ENCODE measurements at places on chromosomes 5 and 9.
A peak's percentile ranks its signal among the peaks of the same experiment; 100 is the strongest.

DNA sequence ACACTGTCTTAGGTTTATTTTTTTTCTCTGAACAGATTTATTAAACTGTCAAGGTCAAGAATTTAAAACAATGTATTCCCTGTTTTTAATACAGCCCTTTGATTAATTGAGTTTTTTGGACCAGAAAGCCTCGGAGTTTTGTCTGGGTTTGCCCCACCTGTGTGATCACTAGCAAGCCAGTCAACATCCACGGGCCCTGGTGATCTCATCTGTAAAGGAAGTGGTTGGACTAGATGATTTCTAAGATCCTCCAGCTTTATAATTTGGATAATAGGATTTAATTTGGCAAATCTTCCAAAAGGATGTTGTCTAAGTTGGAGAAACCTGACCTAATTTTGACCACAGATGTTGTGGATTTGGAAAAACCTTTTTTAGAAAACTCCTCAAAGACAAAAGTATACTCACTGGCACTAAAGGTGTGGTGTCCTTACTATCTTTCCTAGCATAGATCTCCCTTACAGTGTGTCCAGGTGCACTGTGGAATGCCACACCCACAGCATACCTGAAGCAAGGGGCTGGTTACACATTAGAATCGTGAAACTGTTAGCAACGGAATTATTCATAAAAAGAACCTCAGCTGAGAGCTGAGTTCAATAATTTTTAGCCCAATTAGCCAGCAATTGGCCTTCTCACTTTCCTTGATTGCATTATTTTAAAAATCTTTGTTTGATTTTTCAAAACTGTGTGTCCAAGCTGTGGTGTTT lies 195.6 kb upstream of the ELL2 start:
- no peak for DNase-seq

GRCh38 chr5:167939686-167940085 lies 351.8 kb upstream of the WWC1 start:
- DNase-seq: no peak

GRCh38 chr9:126146254-126147145 lies 180.1 kb upstream of the MVB12B start:
- peak; percentile 9 for DNase-seq

DNA sequence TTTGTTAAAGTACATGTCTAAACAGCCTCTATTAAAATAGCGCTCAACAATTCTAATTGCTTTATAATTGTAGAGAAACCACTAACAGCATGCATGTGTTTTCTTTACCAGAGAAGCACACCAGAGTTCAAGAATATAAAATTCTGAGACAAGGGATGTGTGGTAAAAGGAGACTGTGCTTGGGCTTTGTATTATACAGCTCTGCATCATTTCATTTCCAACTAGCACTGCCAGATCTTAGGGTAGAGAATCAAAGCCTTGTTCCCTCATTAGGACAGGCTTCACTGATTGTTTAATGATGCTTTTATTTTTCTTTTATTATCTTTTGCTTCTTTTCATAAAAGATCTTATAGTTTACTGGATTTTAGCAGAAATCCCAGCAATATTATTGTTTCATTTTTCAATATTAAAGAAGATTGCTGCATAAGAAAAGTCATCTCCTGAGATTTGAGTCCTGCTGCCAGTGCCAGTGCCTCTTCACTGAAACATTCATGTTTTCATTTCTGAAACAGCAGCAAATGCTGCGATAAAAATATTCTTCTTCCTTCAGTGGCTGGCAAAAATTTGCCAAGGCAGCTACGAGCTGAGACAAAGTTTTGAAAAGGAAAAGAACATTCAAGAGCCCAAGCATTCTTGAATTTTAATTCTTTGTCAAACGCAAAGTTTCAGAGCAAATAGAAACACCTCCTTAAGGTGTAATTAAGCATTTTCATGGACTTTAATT lies 491.0 kb upstream of the PIK3R1 start:
- DNase-seq: no peak

DNA sequence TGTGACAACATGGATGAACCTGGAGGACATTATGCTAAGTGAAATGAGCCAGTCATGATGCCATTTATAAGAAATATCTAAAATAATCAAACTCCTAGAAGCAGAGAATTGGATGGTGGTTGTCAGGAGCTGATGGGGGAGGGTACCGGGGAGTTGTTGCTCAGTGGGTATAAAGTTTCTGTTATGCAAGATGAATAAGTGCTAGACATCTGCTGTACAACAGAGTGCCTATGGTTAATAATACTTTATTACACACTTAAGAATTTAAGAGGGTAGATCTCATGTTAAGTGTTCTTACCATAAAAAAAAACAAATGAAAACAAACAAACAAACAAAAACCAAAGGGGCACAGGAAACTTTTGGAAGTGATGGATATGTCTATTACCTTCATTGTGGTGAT lies 13.0 kb upstream of the CCDC69 start:
- no peak for DNase-seq

GRCh38 chr5:97163360-97163764 lies 19.7 kb downstream of the RIOK2 start:
- DNase-seq: no peak

GRCh38 chr5:91562922-91563321 lies 179.8 kb upstream of the ARRDC3 start:
- no peak for DNase-seq

DNA sequence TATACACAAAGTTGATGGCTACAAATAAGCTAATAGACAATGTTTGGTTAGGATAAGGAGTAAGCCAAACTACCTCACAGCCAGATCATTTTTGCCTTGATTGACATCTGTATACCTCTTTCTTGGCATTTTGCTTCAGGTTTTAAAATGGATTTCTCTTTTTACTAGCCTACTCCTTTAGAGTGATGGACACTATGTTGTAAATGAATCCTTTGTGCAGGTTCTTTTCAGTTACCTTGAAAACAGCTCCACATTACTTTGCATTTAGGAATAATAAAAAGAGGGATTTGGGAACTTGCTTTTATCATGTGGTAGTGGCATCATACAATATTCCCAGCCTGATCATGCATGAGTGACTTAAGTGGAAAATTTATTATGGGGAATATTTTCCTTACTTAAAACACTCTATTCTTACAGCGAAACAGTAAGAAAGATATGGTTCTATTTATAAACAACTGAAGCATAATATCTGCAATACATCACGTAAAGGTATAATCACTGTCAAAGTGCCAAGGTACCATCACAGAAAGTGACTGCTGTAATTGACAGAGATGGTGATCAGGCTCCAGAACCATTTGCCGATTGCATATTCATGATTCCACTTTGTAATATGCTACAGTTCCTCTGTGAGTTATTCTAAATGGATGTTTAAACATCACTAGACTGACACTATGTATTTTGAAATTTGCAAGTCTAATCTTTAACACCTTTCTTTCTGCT lies 327.0 kb downstream of the DMRTA1 start:
- DNase-seq: no peak

GRCh38 chr5:160852049-160852448 lies at the start of gene ATP10B:
Gene ATP10B, minus strand, starts transcription at chr5:160852211. Its CDS starts 164,137 bp downstream, at chr5:160688074.
- no peak for DNase-seq

DNA sequence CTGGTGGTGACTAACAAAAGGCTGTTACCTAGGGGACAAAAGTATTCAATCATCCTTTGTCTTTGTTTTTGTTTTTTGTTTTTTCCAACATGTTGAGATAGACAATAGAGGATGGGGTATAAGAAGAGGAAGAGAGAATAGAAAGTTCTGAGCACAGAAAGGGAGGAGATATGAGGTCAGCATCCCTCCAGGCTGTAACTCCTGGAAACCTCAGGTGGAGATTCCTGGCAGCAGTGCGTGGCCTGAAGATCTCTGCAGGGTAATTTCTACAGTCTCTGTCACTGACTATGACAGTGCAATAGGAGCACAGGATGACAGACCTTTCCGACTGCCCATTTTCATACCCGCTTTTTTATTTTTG lies 112.1 kb downstream of the ADRB2 start:
- DNase-seq: no peak

Data from stimulated activated CD4-positive, alpha-beta T cell treated with anti-CD3 and anti-CD28 coated beads, TNF-alpha, amount 100 ng/mL, for 24 hours (primary cell).